Activated CD8-positive, alpha-beta memory T cell treated with anti-CD3 and anti-CD28 coated beads, Interleukin-2, amount 10 ng/mL, durations not matched to agents 7 days and 5 days (primary cell): ENCODE measurements at places on chromosomes 6 and 20.
A peak's percentile ranks its signal among the peaks of the same experiment; 100 is the strongest.

GRCh38 chr20:63844511-63844991, 13.5 kb upstream of the ZBTB46 start:
- no peak for DNase-seq

DNA sequence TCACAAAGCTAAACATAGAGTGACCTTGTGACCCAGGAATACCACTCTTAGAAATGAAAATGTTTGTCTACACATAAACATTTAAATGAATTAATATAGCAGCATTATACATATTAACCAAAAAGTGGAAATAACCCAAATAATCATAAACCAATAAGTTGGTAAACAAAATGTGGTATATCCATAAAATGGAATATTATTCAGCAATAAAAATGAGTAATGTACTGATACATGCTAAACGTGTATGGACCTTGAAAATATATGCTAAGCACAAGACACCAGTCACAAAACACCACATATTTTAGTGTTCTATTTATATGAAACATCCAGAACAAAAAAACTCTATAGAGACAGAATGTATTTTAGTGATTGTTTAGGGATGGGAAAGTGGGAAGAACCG, 68.9 kb upstream of the FUT9 start:
- DNase-seq: no peak

DNA sequence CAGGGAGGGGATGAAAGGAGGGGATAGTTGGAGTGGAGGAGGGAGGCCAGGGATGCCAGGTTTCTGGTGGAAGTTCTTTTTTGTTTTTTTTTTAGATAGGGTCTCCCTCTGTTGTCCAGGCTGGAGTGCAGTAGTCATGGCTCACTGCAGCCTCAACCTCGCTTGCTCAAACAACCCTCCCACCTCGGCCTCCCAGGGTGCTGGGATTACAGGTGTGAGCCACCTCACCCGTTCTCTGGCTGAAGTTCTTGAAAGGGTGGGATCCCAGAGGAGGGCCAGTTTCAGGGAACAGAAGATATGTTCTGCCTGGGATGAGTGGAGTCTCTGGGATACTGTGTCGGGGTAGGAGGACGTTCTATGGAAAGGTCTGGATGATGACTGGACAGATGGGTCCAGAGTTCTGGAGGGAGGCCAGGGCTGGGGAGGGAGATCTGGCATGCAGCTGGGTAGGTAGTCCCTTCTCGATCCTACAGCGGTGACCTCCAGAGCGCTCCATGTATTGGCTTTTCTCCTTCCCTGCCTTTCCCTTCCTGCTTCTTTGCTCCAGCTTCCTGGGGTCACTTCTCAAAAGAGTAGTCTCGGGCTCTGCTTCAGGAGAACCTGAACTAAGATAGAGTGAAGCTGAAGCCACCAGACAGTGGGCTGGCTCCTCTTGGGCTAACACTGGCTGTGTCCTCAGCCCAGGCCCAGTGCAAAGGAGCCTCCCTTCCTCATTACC, 12.7 kb upstream of the SRC start:
- DNase-seq: no peak

DNA sequence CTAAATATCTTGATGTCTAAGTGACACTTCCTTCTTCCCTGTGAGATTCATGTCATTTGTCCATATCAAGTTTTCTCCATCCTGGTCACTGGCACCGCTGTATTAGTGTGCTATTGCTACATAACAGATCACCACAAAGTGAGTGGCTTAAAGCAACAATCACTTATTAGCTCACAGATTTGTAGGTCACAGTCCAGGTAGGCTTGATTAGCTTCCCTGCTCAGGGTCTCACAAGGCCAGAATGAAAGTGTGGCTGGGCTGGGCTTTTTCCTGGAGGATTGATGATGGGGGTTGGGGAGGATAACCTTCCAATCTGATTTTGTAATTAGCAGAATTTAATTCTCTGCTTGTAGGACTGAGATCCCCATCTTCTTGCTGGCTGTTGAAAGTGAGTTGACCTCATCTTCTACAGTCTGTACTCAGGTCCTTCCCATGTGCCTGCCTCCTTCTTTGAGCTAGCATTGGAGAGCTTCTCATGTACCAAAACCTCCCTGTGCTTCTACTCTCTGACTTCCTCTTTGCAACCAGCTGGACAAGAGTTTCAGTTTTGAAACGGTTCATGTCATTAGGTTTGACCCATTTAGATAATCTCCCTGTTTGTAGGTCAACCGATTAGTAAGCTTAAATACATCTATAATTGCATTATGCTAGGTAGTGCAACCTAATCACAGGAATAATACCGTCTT, 152.4 kb upstream of the MAN1A1 start:
- no peak for DNase-seq

GRCh38 chr6:150352321-150353296, 16.2 kb upstream of the IYD start:
- no peak for DNase-seq

GRCh38 chr6:104639668-104640067, 220.1 kb downstream of the HACE1 start:
- no peak for DNase-seq

DNA sequence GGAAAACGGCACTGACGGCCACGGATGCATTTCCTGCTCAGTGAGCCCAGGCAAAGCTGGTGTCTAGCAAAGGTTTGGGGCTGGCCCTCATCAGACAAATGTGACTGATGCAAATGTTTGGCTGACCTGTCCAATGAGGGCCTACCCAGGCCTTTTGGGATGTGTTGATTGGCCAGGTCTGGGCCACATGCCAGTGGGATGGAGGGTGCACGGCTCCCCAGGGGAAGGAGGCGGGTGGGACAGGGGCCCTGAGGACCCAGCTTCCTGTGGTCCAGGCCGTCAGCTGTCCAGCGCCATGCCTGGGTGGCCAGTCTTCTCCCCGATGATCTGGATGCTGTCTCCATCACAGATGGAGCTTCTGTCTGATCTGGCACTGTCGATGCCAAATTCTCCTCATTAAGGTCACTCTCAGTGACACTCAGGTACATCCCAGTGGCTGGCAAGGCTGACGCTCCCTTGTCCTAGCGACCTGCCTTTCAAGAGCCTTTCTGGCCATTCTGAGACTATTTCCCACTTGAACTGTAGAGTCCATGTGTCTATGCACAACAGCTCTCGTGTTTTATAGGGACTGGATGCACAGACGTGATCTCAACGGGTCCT, 43.0 kb downstream of the NTSR1 start:
- no peak for DNase-seq

DNA sequence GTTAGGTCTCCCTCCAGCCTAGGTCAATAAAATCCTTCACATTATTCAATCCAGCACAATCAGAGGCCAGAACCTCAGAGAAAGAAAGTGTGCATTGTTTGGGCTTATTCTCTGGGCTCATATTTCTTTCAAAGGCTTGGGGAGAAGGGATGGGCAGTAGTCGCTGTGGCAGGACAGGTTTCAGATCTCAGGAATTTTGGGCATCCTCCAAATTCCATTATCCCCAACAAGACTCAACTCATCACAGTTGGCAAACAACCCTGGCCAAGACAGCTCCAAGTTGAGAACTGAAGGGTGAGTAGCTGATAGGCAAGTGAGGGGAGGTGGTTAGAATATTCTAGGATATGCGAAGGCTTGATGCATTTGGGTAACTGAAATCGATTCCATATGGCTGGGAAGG, 27.2 kb upstream of the CHD6 start:
- DNase-seq: no peak

DNA sequence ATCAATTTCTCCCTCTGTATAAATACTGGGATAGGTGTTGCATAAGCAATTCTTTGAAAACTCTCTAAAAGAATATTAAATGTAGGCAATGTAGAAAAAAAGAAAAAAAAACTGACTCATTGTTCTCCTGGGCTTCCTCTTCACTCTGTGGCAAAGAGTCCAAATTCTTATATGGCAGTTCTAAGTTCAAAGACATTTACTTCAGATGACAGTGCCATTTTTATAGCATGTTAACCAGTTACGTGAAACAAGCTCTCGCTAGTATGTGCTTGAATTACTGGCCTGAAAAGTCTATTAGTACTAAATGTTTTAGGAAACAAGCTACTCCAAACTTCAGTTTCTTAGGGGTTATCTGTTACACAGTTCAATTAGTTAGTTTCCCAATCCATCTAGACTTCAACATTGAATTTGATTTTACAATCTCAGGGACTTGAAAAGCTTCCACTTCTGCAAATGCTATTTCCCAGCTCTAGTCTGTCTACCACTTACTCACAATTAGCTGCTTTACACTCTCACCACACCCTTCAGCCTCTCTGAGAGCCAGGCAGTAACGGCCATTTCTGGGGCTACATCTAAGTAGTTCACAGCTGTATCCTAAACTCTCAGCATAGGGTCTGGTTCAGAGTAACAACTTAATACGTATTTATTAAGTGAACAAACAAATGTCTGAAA, 100.4 kb downstream of the OGFRL1 start:
- no peak for DNase-seq

DNA sequence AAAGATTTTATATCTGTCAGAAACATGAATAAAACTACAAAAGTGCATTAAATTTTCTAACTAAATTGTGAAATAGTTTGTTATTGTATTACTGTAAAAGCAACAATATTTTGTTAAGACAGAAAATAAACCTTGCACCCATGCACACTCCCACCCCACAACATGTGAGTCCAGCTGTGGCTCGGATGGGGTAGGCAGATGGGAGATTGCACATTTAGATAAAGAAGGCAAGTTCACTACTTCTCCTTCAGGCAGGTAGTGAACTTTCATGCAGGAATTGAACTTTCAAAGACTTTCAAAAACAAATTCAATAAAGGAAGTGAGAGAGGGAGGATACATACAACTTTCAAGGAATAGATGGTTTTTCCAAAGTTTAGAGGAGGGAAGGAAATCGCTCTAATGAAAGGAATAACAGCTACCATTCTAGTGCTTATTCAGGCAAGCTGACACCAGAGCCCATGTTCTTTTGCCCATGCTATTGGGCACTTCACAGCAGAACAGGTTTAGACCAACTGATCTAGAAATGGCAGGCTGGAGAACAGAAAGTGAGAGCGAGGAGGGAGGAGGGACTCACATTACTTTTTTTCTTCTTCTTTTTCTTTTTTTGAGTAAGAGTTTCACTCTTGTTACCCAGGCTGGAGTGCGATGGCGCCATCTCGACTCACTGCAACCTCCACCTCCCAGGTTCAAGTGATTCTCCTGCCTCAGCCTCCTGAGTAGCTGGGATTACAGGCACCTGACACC, 28.5 kb downstream of the SF3B5 start:
- DNase-seq: peak; percentile 56

DNA sequence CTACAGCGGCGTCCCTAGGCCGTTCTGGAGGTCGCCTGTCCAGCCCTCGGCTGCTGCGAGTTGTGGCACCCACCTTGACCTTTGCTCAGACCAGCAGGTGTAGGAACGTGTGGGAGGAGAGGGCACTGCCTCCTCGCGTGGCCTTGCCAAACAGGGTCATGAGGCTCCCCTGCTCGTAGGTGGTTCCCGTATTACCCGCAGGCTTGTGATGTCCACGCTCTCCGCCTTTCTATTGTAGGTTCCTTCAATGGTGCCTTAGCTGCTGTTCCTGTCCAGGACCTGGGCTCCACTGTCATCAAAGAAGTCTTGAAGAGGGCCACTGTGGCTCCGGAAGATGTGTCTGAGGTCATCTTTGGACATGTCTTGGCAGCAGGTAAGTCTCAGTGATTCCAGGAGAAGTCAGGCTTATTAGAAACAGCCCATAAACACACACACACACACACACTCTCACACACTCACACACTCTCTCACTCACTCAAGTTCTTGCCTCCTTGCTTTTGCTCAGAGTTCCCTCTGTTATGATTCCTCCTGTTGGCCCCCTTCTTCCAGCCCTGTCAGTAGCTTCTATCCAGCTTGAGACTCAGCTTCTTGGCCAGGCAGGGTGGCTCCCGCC, 942 bp downstream of the ACAT2 start:
- no peak for DNase-seq

GRCh38 chr20:25324412-25324811, 66.2 kb downstream of the ABHD12 start:
- no peak for DNase-seq
